ENCODE measurements at places on chromosomes 13 and 19. TPM values are rescaled to one million over a fixed set of nuclear protein-coding genes. Genes with fewer than 3 reads are reported as not detected.

RNF225 gene
- 1.1 TPM for total RNA-seq

LAIR2 gene
- 35.0 TPM for total RNA-seq

CDC42EP5 gene
- 0.61 TPM for total RNA-seq

LTBP4 gene
- 123 TPM for total RNA-seq

ZNF724 gene
- total RNA-seq, result 16.1 TPM

DNA sequence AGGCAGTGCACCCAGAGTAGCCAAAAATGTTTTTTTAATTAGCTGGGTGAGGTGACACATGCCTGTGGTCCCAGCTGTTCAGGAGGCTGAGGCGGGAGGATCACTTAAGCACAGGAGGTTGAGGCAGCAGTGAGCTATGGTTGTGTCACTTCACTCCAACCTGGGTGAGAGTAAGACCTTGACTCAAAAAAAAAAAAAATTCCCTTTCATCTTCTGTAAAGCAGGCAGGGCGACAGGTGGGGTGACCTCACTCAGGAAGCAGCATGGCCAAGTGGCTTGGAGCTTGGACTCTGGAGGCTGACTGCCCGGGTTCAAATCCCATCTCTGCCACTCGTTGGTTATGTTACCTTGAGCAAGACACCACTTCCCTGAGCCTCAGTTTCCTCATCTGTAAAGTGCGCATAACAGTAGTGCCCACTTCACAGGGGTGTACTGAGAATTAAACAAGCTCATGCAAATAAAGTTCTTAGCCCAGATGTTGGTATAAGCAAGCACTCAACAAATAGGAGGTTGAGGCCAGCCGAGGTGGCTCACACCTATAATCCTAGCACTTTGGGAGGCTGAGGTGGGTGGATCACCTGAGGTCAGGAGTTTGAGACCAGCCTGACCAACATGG lies 48.3 kb downstream of the MAP4K1 start:
- no peak overlapping the region for H3K27ac ChIP-seq
- H3K4me1 ChIP-seq, result peaks cover 3% of the 10 kb centered on the region

DNA sequence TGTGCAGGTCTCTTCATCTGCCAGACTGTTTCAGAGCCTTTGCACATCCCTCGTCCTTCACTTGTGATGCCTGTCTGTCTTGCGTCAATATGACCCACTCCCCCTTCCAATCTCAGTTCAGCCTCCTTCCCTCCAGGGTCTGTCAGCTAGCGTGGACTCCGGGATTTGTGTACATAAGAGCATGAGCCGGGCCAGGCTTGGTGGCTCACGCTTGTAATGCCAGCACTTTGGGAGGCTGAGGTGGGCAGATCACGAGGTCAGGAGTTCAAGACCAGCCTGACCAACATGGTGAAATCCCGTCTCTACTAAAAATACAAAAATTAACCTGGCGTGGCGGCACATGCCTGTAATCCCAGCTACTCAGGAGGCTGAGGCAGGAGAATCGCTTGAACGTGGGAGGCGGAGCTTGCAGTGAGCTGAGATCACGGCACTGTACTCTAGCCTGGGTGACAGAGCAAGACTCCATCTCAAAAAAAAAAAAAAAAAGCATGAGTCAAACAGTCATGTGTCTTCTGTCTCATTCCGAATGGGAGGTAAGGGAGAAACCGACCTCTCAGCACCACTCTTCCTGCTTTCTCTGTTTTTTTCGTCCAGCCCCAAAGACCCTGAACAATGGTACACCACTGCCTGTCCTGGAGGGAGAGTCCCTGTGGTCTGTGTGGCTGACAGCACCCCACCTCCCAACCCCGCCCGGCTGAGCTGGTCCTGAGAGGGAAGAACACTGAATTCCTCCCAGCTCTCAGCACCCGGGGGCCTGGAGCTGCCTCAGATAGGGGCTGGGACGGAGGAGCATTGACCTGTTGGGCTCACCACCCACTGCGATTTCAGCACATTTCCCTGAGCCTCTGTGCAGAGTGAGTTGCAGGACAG lies 2.4 kb upstream of the SIGLEC9 start:
- no peak for DNase-seq
- no peak overlapping the region for H3K27ac ChIP-seq
- peaks cover 42% of the 10 kb centered on the region for H3K4me1 ChIP-seq

DNA sequence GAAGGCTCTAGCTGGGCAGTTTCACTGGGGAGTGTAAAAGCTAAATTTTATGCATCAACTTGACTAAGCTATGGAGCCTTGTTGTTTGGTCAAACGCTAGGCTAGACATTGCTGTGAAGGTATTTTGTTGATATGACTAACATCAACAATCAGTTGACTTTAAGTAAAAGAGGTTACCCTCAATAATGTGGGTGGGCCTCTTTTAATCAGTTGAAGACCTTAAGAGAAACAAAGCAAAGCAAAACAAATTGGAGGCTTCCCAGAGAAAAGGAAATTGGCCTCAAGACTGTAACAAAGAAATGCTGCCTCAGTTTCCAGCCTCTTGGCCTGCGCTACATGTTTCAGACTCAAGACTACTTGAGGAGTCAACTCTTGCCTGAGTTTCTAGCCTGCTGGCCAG lies 50.0 kb upstream of the TSC22D1 start:
- no peak overlapping the region for H3K27ac ChIP-seq
- H3K27me3 ChIP-seq, result peaks cover 16% of the 10 kb centered on the region
- no peak for DNase-seq

DNA sequence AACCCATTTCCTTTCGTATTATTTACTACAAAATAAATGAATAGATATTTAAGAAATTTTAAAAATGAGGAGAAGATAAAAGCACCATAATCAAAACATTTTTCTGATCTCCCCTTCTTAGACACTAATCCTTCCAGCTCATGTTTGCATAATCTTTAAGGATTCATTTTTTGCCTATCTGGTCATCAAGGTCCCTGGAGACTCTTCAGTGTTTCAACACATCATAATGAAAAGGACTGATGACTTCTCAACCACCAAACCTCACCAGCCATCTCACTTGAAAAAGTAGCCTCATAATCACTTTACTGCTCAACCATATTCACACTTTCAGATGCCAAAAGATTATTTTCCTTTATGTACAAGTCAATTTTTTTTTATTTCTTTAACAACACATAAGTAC lies 80.1 kb downstream of the DCLK1 start:
- H3K36me3 ChIP-seq, result no peaks in the 10 kb centered on the region
- DNase-seq, result no peak
- no peaks in the 10 kb centered on the region for H3K27me3 ChIP-seq
- no peak overlapping the region for H3K4me3 ChIP-seq
- H3K27ac ChIP-seq, result no peak overlapping the region

DNA sequence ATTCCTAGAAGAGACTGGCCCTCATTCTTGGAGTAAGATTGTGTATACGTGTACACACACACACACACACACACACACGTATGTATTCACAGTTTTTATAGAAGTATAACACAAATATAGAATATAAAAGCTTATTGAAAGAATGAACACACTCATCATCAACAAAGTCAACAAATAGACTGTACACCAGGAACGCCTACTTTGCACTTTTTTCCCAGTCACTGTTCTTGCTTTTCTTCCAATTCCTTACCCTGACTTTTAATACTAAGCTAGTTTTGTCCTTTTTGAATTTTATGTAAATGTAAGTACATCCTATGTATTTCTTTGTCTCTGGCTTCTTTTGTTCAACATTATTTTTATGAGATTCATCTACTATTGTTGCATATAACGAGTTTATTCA lies 264.5 kb downstream of the MAB21L1 start:
- no peak for DNase-seq
- no peaks in the 10 kb centered on the region for H3K36me3 ChIP-seq
- no peaks in the 10 kb centered on the region for H3K4me1 ChIP-seq
- H3K27me3 ChIP-seq, result no peaks in the 10 kb centered on the region
- H3K4me3 ChIP-seq, result no peak overlapping the region

DNA sequence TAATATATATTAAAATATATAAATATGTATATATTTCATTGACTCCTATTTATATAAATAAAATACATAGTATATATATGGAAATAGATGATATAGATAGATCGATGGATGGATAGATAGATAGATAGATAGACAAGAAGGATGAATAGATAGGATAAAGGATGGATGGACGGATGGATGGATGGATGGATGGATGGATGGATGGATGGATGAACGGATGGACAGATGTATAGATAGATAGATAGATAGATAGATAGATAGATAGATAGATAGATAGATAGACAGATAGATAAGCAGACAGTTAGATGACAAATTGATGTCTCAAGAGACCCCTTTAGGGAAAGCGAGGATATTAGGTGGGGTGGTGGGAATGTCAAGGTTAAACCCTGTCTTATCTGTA lies 15.1 kb downstream of the CYP4F11 start:
- peaks cover 13% of the 10 kb centered on the region for H3K27me3 ChIP-seq
- H3K36me3 ChIP-seq, result no peaks in the 10 kb centered on the region
- H3K27ac ChIP-seq, result no peak overlapping the region
- H3K4me1 ChIP-seq, result no peaks in the 10 kb centered on the region
- DNase-seq, result no peak
- H3K4me3 ChIP-seq, result no peak overlapping the region

DNA sequence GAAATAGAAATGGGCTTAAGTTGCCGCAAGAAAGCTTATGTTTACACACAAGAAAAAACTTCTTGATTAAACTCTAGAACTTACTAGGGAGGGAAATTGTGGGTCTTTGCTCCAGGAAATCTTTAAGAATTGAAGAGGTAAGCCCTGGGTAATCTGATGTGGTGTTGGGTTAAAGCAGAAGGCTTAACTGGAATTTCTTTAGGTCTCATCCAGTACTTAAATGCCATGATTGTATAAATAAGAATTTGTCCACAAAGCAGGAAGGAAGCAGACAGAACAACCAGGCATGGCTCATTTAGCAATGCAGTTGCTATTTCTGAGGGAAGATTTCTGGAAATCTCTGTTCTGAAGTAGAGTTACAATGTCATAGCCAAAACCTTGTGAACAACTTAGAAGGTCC lies 360.4 kb downstream of the KLF5 start:
- no peaks in the 10 kb centered on the region for H3K4me1 ChIP-seq
- no peak overlapping the region for H3K4me3 ChIP-seq
- no peak overlapping the region for H3K27ac ChIP-seq
- no peaks in the 10 kb centered on the region for H3K36me3 ChIP-seq
- no peak for DNase-seq
- peaks cover 4% of the 10 kb centered on the region for H3K27me3 ChIP-seq

- no peak for DNase-seq
- peak overlapping the region; percentile 3 for H3K27ac ChIP-seq
- H3K36me3 ChIP-seq, result peaks cover 19% of the 10 kb centered on the region
- H3K4me3 ChIP-seq, result no peak overlapping the region
Measured at GRCh38 chr13:79477968-79478367, 3.0 kb upstream of the NDFIP2 start.

- DNase-seq, result no peak
- H3K36me3 ChIP-seq, result no peaks in the 10 kb centered on the region
- H3K27me3 ChIP-seq, result no peaks in the 10 kb centered on the region
- no peak overlapping the region for H3K27ac ChIP-seq
- no peak overlapping the region for H3K4me3 ChIP-seq
Measured at GRCh38 chr13:104389691-104390090, 1323.5 kb upstream of the SLC10A2 start.

GRCh38 chr13:40204246-40204645 lies 462.2 kb downstream of the FOXO1 start:
- H3K27ac ChIP-seq, result no peak overlapping the region
- no peak overlapping the region for H3K4me3 ChIP-seq
- peaks cover 40% of the 10 kb centered on the region for H3K4me1 ChIP-seq
- H3K36me3 ChIP-seq, result peaks cover 12% of the 10 kb centered on the region
- no peak for DNase-seq
- H3K27me3 ChIP-seq, result no peaks in the 10 kb centered on the region

Measured in activated CD4-positive, alpha-beta T cell treated with anti-CD3 and anti-CD28 coated beads, Interleukin-2, amount 10 ng/mL, durations not matched to agents 24 days and 14 days (primary cell).